Smooth muscle cell of the brain vasculature (primary cell): ENCODE measurements at places on chromosomes 4 and X.

DNA sequence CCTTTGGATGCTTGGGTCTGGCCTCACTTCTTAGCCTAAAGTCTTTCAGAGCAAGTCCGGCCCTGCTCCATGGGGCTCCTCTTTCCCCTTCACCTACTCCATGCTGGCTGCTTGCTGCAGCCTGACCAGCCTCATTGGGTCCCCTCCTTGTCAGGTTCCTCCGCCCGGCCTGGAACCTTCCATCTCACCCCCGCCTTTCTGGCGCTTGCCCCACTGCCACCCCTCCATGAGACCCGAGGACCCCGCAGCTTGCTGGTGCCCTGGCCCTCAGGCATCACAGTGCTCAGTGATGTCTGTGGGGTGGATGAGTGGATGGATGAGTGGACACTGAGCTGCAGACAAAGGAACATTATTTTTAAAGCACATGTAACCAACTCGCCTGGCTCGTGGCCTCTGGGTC is 24.7 kb downstream of the SORCS2 start:
- no peak for DNase-seq

DNA sequence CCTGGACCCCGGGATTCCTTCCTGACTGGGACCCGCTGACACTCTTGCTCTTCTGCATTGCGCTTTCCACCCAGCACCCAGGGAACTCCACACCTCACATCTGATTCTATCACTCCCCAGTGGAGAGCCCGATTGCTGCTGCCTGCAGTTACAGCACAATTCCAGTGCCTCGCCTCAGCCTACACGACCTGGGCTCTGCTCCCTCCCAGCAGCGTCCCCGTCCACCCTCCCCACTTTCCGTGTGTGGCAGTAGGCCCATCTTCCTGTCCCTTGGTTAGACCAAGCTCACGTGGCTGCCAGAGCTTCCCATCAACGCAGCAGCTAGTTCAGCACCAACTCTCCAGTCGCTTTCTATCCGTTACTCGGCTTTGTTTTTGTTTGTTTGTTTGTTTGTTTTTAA is 66.6 kb upstream of the SORBS2 start:
- no peak for DNase-seq

DNA sequence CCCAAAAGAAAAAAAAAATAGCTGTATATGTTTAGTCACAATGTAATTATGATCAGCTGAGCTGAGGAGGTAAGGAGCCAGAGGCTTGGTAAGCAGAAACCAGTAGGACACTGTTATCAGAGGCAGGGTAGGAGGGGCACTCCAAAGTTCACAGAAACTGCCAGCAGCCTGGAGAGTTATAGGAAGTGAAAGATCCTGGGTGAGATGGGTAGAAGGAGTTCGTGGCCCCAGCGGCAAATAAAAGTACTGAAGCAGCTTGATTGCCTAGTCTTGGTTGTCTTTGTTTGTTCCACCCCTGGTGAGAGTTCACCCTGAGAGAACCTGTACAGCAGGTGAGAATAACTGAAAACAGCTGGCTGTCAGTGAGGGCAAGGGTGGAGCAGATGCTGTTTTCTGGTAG is 340.8 kb downstream of the ADGRL3 start:
- no peak for DNase-seq

DNA sequence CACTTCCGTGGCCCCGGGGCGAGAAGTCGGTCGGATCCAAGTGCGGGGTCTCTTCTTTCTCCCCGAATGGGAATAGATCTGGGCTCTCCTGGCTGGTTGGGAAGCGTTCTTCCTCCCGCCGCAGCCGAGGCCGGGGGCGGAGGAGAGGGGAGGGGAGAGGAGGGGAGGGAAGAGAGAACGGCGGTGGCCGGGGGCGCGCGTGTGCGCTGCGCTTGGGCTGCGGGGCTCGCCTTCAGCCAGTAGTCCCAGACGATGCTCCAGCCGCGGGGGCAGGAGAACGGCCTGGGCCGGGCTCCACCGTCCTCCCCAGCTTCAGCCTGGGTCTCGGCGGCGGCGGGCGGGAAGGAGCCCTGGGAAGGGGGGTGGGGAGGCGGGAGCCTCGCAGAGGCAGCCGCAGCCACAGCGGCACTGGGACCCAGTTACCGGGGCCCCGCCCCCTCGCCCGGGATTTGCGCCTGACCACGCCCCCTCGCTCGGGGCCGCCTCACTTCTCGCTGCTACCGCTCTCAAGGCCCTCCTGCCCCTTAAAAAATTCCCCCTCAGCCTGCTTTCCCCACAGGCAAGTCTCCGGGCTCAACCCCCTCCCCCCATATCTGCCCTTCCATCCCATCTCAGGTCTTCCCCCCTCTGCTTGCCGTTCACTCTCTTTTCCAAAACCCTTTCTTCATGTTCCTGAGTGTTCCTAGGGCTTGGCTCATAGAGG is at the start of gene FGD1:
TSS of gene FGD1 (minus strand) at position 421 of the 703 bp plus-strand sequence. CDS start 802 bp downstream, outside the sequence.
- no peak for DNase-seq

DNA sequence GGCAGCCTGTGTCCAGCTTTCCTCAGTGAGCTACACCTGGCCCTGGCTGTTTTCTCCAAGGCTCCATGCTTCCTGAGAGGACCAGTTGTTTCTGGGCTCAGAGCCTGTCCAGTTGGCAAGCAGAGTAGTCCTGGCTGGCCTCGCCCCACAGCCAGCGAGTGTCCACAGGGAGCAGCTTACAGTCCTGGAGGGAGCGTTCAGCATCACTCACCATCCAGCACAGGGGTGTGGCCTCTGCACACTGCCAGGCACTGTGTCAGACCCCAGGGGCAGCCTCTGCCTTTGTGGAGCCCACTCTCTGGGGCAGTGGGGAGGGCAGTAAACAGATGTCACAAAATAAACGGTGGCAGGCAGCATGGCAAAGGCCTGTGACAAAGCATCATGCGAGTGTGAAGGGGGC is 23.9 kb downstream of the EVC start:
- DNase-seq, result no peak

DNA sequence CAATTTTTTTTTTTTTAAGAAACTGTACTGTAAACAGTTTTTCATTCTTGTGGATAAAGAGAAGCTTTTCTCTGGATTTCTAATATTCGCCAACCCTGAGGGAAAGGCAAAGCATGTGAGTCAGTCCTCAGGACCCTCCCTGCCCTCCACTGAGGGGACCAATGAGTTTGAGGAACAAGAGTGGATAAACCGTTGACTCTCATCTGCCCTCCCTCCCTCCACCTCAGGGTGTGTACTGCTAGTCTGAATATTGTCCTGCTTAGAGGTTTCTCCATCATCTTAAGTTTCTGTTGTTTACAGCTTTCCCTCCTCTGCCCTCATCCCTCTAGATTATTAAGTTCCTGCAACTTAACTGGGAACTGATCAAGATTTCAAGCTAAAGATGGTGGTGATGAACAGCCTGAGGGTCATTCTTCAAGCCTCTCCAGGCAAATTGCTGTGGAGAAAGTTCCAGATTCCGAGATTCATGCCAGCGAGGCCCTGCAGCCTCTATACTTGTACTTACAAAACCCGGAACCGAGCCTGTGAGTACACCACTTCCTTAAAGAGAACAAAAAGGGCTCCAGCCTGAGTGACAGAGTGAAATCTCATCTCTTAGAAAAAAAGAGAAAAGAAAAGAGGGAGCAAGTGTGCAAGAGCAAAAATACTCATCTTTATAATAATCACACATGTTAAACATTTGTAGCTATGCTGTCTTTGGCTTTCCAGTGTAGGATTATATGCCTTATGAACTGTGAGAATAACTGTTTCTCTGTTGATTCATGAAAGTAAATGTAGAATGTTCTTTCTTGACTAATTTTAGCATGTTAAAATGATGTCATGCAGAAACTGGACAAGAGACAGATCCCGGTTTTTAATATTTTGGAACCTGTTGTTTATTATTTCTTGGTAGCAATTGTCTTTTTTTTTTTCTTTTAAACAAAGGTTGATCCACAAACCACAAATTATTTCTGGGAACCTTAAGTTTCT is 11.9 kb downstream of the CA5B start:
- DNase-seq, result no peak

GRCh38 chr4:13384055-13384454 is 100.1 kb downstream of the RAB28 start:
- DNase-seq, result no peak

- no peak for DNase-seq
Observed at GRCh38 chr4:169604131-169604900, 8.1 kb downstream of the NEK1 start.

DNA sequence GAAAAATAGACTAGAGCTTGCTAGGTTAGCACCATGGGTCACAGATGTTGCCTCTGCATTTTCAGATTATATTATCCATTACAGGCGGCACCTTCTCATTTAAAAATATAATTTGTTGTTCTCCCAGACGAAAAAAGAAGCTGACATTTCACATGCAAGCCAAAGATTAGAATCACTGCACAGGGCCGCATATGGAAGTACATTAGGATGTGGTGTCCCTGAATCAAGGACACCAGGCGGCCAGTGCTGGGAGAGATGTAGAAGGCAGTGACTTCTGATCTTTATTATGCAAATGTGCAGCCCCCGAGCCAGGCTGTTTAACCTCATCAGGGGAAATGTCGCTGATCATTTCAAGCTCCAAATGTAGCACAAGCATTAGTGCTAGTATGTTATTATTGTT is 22.8 kb downstream of the REELD1 start:
- no peak for DNase-seq

DNA sequence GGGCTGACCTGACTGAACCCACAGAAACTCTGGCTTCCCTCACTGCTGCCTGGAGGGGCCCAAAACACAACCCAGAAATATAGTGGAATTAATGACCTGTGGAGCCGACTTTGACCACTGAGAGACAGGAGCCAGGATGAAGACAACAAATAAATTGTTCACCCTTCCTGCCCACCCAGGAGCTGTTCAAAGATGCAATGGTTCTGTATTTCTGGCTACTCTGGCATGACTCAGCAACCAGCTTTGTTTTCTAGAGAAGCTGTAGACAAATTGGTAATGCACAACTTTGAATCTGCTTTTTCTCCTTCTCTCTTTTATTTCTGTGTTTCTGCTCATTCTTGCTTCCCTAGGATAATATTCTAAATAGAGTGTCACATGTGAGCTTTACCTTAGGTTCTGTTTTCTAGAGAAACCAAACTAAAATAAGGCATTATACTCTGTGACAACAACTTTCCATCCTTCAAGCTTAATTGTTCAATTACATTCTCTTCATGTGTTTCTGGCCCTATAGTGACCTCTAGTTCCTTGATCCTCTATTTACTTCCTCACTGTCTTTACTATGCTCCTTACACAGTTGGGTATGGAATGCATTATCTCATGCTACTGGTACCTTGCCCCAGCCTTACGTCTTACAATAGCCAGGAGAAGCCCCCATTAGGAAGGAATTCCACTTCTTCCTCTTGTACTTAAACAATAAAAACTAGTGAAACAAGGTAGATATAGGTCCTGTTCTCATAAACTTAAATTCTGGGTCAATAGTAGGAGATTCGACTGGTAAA is 6.5 kb upstream of the PRKG2 start:
- no peak for DNase-seq

- no peak for DNase-seq
Observed at GRCh38 chr4:21888195-21888976, 60.2 kb downstream of the KCNIP4 start.

DNA sequence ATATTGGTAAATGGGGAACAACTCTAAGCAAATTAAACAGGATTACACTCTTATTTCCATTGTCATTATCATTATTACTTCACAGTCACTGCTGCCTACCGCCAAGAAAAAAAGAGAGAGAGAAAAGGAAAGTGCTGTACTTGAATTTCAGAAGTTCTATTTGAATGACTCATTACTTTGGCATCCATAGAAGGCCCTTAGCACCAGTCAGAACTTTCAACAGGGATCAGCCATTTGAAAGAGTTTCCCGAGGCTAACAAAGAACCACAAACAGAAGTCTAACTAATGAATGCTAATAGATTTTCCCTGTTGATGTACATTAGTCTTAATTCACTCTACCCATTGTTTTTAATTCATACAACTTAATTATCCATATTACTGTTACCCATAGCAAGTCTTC is 116.3 kb downstream of the SHROOM4 start:
- no peak for DNase-seq

- no peak for DNase-seq
Observed at GRCh38 chr4:100041646-100042045, 91.6 kb upstream of the H2AZ1 start.

DNA sequence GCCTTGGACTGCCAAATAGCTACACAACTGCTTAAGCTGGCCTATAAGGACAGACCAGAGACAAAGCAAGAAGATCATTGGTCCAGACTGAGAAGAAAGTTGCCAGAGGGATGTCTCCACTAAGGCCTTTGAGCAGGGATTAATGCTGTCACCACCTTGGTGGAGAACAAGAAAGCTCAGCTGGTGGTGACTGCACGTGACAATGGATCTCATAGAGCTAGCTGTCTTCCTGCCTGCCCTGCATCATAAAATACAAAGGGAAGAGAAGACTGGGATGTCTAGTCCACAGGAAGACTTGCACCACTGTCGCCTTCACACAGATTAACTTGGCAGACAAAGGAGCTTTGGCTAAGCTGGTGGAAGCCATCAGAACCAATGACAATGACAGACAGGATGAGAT is 40.5 kb upstream of the FAM120C start:
- DNase-seq, result no peak

- DNase-seq, result no peak
Observed at GRCh38 chr4:181528570-181529184, 714.5 kb upstream of the TENM3 start.

DNA sequence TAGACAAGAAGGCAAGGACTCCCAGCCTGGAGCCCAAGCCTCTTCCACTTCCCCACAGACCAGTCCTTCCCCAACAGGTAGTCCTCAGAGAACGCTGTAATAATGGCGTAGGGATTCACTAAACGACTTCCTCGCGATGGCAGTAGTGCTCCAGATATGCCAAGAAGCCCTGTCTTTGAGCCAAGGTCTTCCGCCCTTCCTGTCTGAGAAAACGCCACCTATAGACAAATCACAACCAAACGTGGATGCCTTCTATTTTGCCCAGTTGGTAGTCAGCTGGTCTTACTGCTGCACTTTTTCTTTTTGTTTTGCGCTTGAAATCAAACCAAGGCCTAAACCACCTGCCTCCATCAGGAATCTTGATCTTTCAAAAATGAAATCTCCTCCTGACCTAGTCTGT is 203.3 kb downstream of the OR13H1 start:
- peak; percentile 68 for DNase-seq

DNA sequence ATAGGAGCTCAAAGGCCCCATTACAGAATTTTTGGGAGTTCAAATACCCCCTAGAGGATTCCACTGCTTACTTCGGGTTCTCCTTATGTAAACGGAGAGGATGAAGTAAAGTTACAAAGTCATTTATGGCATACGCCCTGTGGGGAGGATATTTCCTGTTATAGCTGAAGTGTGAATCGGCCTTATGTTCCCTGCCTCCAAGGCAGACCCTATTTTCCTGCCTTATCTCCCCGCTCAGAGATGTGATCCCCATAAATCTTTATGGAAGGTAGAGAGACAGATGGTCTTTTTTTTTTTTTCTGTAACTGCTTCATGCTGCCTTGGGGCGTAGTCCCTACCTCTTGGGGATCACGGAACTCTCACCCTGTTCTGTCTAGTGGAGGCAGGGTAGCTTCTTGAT is 56.0 kb upstream of the DHX15 start:
- no peak for DNase-seq

- peak; percentile 79 for DNase-seq
Observed at GRCh38 chr4:57078685-57079521, 31.3 kb downstream of the IGFBP7 start.

GRCh38 chrX:115946059-115946458 is 224.5 kb upstream of the AGTR2 start:
- no peak for DNase-seq

- no peak for DNase-seq
Observed at GRCh38 chr4:53522334-53522733, 69.0 kb downstream of the LNX1 start.
